ENCODE measurements at places on chromosomes 12 and 14.

DNA sequence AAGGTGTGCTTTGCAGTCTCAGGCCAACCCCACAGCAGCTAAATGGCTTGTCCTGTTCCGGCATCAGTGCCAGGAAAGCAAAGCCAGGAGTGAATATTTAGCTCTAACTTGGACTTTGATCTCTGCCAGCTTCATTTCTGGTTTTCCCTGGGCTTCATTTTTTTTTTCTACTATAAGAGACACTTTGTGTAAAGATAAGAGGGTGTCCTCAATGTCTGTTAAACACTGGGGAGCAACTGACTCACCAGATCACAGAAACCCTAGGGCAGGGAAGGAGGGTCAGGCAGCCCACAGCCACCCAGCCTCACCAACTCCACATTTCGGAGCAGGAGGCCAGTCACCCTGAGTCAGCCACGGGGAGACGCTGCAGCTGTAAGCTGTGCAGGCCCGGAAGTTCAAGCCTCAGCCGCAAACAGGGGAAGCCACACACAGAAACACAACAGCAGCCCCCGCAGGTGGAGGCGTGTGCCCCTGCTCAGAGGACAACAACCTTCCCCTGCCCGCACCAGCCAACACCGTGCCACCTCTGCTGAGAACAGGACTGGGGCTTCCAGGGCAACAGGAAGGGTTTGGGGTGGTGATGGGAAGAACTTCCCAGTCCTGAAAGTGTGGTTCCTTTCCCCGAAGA is 6.3 kb downstream of the TNFRSF1A start:
- DNase-seq = peak; percentile 95

- DNase-seq = no peak
Observed at GRCh38 chr12:119398190-119398589, 63.7 kb downstream of the CCDC60 start.

GRCh38 chr14:52913271-52913670 is 37.6 kb downstream of the FERMT2 start:
- DNase-seq = no peak

DNA sequence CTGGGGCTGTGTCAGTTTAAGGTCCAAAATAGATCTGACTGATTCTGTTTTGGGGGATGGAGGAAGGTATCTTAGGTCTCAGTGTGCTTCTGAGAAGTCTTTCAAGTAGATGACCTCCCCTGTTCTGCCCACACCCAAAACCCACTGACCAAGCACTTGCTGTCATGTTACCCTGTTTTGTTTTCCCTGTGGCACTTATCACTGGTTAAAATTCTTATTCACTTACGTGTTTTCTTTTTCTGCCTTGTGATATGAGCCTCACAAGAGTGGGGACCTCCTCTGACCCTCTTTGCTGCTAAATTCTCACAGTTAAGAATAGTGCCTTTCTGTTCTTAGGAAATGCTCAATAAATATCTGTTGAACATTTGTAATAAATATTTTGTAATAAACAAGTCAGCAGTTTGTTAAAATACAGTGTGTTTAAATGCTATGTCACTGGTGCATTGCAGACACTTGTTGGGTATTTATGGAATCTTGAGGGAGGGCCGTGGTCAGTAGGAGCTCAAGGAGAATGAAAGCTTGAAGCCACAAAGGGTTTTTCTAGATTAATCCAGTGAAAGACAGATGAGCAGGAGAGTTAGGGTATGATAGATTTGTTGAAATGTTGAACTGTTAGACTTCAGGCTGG is 20.9 kb downstream of the PLEKHA5 start:
- no peak for DNase-seq

DNA sequence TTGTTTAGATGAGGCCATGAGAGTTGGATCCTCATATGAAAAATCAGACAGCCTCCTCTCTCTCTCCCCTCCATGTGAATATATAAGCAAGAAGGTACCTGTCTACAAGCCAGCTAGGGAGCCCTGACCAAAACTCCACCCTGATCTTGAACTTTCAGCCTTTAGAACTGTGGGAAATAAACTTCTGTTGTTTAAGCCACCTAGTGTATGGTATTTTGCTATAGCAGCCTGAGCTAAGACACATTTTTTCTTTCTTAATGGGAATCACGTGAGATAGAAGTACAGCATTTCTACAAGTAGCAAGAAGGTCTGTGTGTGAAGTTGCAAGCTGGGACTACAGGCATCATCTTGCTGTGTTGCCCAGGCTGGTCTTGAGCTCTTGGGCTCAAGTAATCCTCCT is 16.3 kb upstream of the ABHD12B start:
- DNase-seq = no peak

GRCh38 chr12:91349476-91349875 is 166.9 kb upstream of the DCN start:
- DNase-seq = no peak

DNA sequence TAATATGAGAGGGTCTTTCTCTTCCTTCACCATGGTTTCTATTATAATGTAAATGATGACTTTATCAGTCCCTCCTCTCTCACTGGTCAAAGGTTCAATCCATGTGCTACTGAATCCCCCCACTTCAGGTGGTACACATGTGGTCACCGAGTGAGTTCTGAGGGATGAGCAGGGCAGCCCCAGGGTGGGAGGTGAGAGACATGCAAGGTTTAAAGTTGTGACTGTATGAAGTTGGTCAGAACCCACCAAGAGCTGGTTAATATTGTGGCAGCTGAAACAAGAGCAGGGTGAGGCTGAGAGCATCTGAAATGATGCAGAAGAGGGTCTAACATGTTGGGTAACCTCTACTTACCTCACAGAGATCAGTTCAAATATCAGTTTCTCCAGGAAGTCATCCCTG is 444.7 kb upstream of the FBXO33 start:
- DNase-seq = no peak

- no peak for DNase-seq
Observed at GRCh38 chr14:90740946-90741681, 75.1 kb downstream of the TTC7B start.

DNA sequence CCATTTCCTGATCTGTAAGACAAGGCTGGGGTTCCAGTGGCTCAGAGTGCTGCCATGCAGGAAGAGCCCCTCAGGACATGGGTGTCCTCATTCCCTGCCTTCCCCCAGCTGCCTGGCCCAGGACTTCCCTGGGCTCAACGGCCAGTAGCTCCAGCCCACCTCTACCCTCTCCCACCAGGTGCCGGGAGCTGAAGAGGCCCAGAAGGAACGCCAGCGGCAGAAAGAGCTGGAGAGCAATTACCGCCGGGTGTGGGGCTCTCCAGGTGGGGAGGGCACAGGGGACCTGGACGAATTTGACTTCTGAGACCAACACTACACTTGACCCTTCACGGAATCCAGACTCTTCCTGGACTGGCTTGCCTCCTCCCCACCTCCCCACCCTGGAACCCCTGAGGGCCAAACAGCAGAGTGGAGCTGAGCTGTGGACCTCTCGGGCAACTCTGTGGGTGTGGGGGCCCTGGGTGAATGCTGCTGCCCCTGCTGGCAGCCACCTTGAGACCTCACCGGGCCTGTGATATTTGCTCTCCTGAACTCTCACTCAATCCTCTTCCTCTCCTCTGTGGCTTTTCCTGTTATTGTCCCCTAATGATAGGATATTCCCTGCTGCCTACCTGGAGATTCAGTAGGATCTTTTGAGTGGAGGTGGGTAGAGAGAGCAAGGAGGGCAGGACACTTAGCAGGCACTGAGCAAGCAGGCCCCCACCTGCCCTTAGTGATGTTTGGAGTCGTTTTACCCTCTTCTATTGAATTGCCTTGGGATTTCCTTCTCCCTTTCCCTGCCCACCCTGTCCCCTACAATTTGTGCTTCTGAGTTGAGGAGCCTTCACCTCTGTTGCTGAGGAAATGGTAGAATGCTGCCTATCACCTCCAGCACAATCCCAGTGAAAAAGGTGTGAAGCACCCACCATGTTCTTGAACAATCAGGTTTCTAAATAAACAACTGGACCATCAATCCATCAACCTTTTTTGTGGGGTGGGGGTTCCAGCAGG is 17.6 kb downstream of the AGAP2 start:
- no peak for DNase-seq

- DNase-seq = no peak
Observed at GRCh38 chr14:57834001-57834598, 31.8 kb downstream of the SLC35F4 start.

GRCh38 chr14:99589651-99590530 is 14.1 kb downstream of the CCDC85C start:
- no peak for DNase-seq

DNA sequence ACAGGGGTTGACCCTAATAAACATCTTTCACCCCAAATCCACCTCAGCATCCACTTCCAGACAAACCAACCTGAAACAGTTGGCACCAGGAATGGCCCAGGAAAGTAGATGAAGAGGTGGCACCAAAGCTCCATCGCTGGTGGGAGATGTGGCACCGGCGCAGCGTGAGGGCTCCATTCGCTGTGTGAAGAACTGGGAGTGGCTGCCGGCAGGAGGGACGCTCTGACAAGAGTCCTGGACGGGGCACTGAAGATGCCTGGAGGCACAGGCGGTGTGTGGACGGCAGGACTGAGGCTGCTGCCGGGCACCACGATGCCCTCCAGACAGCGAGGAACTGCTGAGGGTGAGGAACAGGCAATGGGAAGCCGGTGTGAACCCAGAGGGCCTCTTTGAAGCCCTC is 29.3 kb downstream of the DIO3 start:
- DNase-seq = peak; percentile 64

DNA sequence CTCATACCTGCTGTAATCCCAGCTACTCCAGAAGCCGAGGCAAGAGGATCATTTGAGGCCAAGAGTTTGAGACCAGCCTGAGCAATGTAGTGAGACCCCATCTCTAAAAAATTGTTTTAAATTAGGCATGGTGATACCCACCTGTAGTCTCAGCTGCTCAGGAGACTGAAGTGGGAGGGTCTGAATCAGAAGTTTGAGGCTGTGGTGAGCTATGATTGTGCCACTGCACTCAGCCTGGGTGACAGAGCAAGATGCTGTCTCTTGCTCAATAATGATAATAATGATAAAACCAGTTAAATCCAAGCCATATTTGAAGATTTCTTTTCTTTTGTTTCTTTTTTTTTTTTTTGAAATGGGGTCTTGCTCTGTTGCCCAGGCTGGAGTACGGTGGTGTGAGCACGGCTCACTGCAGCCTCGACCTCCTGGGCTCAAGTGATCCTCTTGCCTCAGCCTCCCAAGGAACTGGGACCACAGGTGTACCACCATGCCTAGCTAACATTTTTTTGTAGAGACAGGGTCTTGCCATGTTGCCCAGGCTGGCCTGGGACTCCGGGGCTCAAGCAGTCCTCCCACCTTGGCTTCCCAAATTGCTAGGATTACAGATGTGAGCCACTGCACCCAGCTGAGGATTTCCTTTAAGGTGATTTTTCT is 12.8 kb downstream of the PSMA6 start:
- DNase-seq = no peak

DNA sequence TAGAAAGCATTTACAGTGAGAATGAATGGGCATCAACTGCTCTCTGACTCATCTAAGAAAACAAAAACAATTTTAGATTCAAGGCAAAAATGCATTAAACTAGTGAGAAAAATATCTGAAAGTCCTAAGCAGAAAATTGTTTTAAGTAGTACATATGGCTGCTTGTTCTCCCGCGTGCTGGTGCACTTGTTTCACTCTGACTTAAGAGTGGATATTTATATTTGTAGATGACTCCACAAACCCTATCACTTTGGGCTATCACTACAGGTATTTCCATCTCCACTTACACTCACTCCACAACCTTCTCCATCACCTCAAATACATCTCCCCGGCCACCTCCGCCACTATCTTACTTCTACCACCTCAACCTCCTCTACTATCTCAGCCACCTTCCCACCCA is 253.9 kb upstream of the EGLN3 start:
- DNase-seq = no peak

GRCh38 chr14:91185721-91186120 is 58.8 kb downstream of the GPR68 start:
- no peak for DNase-seq

DNA sequence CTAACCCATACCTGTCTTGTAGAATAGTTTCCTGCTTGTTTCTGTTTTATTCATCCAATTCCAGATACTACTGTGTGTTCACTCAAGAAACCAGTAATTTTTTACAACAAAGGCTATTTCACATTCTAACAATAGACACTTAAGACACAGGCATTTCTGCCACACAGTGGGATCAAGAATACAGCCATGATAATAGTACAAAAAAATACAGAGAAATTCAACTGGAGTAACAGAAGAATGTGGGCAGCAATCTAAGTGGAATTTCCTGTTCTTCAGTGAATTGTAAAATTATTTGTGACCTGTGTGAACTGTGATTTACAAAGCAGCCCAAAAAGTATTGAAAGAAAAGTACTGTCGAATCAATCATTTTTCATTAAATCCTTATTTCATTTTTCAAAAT is 282.9 kb downstream of the CCER1 start:
- DNase-seq = no peak

DNA sequence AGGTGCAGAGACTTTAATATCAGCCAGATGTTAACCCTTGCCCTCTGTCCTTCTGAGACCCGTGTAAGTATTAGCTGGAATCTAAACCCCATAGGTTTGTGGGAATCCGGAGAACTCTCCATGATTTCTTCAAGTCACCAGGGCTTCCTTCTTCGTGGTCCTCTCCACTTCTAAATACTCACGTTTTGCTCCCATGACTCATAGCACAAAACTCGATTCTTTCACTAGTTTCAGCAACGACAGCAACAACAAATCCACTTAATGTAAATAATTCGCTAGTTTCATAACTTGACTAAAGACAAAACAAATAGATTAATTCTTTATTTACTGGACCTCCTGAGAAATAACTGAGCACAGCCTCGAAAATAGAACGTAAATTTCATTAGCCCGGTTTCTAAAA is 4.4 kb upstream of the CLEC2A start:
- no peak for DNase-seq

GRCh38 chr12:124581307-124582107 is 14.1 kb upstream of the NCOR2 start:
- DNase-seq = no peak

GRCh38 chr14:23071244-23071920 is 14.1 kb upstream of the CDH24 start:
- DNase-seq = peak; percentile 95

GRCh38 chr14:59679872-59680271 is 103.3 kb upstream of the CCDC175 start:
- DNase-seq = no peak

DNA sequence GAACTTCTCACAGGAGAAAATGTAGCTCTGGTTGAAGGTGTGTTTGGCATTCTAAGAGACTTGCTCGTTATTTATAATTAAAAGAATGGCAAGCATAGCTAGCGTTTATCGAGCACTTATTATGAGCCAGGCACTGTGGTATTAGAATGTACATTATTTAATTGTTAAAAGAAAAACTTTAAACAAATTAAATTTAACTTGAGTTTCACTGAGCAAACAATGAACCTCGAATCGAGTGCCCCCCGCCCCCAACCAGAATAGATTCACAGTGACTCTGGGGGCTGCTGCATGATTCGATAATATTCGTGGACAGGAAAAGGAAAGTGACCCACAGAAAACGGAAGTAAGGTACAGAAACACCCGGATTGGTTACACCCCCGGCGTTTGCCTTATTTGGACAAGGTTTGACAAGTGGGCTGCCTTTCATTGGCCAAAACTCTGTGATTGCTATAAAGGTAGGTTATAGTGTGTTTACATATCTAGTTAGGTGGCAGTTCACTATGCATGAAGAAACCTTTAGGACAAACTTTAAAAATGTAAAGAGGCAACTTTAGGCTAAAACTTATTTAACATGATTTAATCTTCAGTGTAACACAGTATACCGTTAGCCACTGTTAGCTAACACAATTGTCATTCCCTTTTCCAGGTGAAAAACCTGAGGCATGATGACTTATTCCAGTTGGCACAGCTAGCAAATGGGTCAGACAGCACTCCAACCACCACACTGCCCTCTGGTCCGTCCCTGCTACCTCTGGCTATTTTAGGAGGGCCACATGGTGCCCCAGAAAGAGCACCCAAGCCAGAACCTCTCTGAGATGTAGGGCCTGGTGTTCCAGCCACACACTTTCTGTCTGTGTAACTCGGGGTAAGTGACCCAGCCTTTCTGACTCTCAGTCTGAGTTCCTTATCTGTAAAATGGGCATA is 7.1 kb downstream of the SCNN1A start:
- DNase-seq = no peak

Data from posterior vena cava (tissue), 2 donors.